Glomerular endothelial cell (primary cell): ENCODE measurements at places on chromosomes 1 and 21. TPM values are rescaled to one million over a fixed set of nuclear protein-coding genes. Genes with fewer than 3 reads are reported as not detected.

Gene TRPM2
- 3.4 and 5.7 TPM in 2 replicates for total RNA-seq

Gene KRTAP21-3
- total RNA-seq: not detected in 2 replicates

Gene LCE6A
- not detected in 2 replicates for total RNA-seq

Gene SLFNL1
- 0.05 and 0.18 TPM in 2 replicates for total RNA-seq

Gene CCDC190
- 0.19 and 2.2 TPM in 2 replicates for total RNA-seq

Gene FAM78B
- total RNA-seq: not detected in 2 replicates
